ENCODE measurements at places on chromosomes 4 and X. TPM values are rescaled to one million over a fixed set of nuclear protein-coding genes. Genes with fewer than 3 reads are reported as not detected.

Gene RBM47
- total RNA-seq: 2.3 TPM

Gene PCDH11X
- not detected for total RNA-seq

Gene CTAG2
- not detected for total RNA-seq

Gene SERPINA7
- total RNA-seq: not detected

Gene DCX
- not detected for total RNA-seq

All from placental pericyte (primary cell).